ENCODE measurements at places on chromosomes 12 and 14.

GRCh38 chr12:54051026-54051842 lies 2.4 kb upstream of the HOXC4 start:
- DNase-seq = no peak

GRCh38 chr14:103999795-104000440 lies 57.6 kb upstream of the RD3L start:
- DNase-seq = no peak

GRCh38 chr14:71214241-71214640 lies 307.0 kb downstream of the PCNX1 start:
- no peak for DNase-seq

DNA sequence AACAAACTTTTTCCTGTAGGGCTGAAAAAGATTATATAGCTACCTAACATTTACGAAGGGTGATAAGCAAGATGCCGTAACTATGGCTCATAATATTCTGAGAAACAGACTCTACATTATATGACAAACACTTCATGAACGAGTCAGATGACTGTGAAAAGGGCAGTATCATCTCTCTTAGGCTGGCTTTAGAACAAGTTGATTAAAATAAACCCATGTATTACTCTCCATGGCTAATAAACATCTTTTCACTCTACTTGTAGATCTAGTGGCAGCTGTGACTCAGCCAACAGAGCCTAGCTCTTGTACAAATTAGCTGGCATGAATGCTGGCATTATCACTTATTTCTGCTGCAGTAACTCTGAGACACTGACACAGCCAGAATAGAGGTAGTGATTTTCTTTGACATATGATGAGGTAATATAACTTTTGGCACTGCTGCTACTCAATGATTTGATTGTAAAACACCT lies 47.1 kb downstream of the SLC2A13 start:
- no peak for DNase-seq

- no peak for DNase-seq
Observed at GRCh38 chr12:80101126-80101525, 1.8 kb downstream of the OTOGL start.

DNA sequence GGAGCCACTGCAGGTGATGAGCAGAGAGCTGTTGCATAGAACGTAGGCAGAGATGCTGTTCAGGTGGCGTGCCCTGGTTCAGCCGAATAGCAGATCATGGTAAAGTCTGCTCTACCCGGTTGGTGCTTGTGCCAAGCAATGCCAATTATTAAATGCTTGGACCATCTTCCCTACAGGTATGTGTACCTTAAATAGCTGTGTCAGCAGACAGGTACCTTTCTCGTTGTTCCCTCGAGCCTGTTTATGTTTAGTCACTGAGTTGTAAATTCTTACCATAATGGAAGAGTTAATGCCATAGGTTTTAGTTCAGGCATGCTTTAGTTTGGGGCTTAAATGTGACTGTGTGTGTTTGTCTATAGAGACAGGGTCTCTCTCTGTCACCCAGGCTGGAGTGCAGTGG lies 112.5 kb upstream of the CPM start:
- DNase-seq = no peak

GRCh38 chr12:68163560-68164081 lies 4.1 kb upstream of the IFNG start:
- no peak for DNase-seq

GRCh38 chr12:119671070-119671469 lies 3.1 kb downstream of the PRKAB1 start:
- no peak for DNase-seq

DNA sequence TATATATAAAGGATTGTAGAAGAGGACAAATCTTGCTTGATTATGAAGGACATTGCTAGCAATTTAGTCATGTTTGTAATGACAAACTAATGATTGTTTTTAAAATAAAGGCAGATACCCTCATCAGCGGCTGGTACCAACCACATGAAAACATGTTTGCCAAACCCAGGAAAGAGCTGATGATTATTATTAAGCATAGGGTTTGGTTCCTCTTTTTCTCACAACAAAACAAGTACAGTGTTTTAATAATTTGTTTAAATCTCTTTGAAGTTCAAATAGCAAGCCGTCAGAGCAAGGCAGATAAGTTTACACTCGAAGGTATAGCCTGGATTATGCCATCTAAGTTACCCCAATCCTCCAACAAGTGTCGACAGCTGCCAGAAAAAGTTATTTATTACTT lies 5.3 kb upstream of the SINHCAF start:
- no peak for DNase-seq

GRCh38 chr12:3697311-3697870 lies 55.5 kb downstream of the CRACR2A start:
- no peak for DNase-seq

DNA sequence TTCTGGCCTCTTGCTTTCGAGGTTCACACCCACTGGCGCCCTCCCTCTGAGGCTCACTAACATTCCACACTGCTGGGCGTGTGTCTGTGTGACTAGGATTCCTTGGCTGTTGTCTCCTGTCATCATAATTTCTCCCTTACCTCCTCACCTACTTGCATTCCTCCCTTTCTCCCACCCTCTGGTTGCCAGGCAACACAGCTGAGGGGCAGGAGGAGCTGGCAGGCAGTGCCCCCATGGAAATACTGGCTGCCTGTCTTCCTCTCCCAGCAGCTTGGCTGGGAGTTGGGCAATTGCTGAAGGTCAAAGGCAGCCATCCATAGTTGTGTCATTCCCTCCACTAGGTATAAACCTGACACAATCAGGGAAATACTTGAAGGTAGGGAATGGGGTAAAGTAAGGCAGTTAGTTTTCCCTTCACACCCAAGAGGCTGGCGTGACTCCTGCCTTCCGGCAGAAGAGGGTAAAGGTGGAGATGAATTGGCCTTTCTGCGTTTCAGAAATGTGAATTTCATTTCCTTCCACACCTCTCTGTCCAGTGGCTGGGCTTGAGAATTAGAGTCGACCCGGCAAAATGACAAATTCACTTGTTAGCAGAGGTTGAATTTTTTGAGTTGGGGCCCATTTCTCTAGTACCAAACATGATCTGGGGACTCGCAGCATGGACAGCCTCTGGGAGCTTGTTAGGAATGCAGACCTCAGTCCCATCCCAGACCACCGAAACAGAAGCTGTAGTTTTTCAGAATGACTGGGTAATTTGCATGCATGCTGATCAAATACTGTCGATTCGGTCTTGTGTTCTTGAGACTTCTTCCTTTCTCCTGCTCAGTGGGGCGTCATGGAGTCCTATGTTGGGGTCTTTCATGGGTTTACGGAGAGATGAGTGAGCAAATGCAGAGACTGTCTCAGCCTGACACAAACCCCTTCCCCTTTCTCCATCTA lies 24.3 kb upstream of the EMP1 start:
- DNase-seq = no peak

DNA sequence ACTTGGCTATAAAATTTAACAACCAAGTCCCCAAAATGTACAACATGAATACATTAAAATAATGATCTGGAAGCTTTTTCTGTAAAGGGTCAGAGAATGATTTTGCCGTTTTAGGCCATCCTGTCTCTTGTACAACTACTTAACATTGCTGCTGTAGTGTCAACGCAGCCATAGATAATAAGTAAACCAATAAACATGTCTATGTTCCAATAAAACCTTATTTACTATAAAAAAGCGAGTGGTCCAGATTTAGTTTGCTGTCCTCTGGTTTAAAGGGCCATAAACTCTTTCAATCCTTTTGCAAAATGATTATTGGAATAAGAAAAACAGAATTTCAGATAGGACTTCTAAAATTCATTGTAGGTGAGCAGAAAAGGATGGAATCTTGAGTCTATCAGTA lies 29.2 kb downstream of the SBNO1 start:
- no peak for DNase-seq

DNA sequence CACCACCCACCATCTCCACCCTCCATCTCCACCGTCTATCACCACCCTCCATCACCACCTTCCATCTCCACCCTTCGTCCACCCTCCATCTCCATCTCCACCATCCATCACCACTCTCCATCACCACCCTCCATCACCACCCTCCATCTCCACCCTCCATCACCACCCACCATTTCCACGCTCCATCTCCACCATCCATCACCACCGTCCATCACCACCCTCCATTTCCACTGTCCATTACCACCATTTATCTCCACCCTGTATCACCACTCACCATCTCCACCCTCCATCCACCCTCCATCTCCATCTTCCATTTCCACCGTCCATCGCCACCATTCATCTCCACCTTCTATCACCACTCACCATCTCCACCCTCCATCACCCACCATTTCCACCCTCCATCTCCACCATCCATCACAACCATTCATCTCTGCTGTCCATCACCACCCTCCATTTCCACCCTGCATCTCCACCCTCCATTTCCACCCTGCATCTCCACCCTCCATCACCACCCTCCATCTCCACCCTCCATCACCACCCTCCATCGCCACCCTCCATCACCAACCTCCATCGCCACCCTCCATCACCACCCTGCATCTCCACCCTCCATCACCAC lies 6.1 kb upstream of the CEP170B start:
- no peak for DNase-seq

DNA sequence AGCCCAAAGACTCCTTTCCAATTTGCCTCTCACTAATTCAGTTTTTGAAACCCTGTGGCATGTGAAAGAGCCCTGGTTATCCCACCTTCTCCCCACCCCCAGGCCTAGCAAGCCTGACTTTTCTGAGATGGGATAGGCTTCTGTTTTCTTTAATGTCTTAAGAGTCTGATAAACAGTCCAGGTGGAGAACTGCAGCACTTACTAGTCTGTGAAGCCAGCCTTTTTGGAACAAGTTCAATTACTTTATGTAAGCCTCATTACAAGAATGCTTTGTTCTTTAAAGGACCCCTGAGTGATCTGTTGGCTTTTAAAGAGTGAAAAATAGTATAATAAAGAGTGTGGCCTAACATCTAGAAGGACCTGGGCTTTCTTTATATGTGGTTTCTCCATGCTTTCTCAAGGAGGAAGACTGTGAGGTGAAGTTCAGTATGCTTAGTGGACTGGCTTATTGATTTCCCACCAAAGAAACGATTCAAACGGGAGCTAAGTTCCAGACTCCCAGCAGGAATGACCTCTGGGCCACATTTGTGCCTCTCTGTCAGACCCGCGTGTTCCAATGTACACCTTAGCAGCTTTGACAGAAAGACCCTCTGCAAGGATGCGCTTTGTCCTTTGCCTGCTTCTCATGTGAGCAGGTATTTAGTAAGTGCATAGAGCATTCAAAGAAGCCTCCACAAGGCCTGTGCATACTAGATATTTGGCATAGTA lies 129.5 kb downstream of the DAAM1 start:
- DNase-seq = no peak

GRCh38 chr14:40652089-40652691 lies 954.5 kb upstream of the LRFN5 start:
- DNase-seq = no peak

DNA sequence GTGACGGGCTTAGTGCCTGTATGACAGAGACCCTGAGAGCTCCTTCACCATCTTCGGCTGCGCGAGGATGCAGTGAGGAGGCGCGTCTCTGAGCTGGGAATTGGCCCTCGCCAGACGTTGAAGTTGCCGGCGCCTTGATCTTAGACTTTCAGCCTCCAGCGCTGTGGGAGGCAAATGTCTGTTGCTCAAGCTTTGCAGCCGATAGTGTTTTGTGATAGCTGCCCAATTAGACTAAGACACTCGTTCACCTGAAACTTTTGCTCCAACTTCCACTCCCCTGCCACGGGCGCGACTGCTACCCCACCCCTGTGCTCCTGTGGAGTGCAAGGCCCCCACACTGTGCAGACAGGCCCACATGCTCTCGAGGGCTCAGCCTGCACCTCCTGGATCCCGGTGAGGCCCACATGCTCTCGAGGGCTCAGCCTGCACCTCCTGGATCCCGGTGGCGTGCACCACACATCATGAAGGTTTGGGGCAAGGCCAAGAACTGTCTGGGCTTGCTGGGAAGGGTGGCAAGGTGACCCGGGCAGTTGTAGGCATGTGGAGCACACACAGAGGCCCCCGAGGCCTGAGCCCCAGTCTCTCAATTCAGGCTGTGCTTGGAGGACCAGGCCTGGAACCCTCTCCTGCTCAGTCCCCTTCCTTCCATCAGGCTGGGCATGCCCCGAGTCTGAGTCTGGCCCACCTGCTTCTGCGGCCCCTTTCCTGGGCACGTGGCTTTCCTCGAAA lies 324.6 kb downstream of the TMEM121 start:
- DNase-seq = no peak

DNA sequence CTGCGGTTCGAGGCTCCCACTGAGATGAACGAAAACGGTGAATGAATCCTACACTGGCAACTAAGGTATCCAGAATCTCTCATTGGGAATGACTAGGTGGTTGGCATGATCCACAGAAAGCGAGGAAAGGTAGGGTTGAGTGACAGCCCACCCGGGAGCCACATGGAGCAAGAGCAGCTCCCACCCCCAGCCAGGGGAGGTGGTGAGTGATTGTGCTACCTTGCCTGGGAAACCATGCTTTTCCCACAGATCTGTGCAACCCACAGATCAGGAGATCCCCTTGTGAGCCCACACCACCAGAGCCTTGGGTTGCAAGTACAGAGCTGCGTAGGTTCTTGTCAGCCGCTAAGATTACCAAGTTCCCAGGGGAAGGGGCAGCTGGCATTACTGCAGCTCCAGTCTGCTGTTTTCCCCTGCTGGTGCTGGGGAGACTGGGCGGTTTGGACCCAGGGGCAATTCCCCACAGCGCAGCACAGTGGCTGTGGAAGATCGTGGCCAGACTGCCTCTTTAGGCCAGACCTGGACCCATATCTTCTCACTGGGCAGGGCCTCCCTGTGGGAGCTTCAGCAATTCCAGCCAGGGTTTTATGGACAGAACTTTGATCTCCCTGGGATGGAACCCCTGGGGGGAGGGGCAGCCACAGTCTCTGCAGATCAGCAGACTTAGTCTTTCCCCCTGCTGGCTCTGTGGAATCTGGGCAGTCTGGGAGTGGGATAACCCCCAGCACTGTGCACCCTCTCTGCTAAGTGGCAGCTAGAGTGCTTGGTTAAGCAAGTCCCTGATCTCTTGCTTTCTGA lies 44.6 kb upstream of the PPP4R3A start:
- no peak for DNase-seq

DNA sequence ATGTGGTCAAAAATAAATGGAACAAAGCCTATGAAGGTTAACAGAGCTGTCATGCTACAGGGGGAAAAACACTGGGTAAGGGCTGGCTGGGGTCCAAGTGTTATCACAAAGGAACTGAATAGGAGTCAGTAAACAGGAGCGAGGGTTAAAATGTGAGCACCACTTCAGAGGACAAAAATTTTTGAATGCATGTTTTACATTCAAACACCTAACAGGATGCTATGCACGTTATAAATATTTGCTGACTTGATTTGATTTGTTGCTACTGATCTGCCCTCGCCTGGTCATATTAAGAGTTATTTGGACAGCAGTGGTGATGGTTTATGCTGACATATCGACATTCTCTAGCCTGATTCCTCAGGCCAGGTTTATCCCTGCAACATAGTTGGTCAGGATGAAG lies 7.4 kb upstream of the KTN1 start:
- DNase-seq = no peak

- no peak for DNase-seq
Observed at GRCh38 chr12:10368206-10369171, 21.4 kb downstream of the KLRK1 start.

All from stimulated activated CD4-positive, alpha-beta T cell treated with anti-CD3 and anti-CD28 coated beads, TNF-alpha, amount 100 ng/mL, for 48 hours (primary cell).